ENCODE measurements at places on chromosomes 3 and 15.

DNA sequence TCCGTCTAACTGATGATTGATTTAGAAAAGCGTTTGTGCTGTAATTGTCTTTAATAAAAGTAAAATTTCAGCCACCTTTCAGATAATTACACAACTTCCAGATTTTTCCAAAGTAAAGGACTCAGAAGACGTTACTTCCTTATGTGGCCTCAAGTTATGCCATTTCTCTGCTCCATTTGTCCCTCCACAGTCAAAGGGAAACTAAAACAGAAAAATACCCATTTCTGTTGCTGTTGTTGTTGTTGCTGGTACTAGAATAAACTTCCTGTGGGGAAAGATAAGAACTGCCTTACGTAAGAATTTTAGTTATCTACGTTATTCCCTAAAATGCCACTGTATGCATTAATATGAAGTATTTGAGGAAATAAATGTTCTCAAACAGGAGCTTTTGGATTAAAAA lies 153.9 kb downstream of the P3H2 start:
- no peak for DNase-seq

DNA sequence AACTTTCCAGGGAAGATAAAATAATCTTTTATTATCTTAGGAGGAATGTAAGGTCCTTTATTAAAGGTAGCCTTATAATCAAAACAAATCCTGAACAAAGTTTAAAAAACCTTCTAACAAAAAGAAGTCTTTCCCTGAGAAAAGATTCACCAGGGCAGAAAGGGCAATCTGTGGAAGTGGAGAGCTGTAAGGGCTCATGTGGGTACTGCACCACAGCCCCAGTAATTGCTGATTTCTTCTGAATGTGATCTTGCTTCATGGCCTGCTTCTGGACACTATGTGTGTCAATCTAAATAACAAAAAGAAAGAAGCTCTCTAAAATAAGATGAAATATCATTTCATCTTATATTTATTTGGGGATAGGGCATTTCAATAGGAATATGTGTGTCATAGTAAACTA lies 1501.6 kb downstream of the OTOL1 start:
- no peak for DNase-seq

GRCh38 chr15:88623061-88623460 lies 1.9 kb downstream of the AEN start:
- no peak for DNase-seq

- peak; percentile 18 for DNase-seq
Observed at GRCh38 chr15:67884514-67885174, 44.8 kb upstream of the RNU6-1 start.

GRCh38 chr3:67419218-67419529 lies 235.2 kb downstream of the SUCLG2 start:
- no peak for DNase-seq

DNA sequence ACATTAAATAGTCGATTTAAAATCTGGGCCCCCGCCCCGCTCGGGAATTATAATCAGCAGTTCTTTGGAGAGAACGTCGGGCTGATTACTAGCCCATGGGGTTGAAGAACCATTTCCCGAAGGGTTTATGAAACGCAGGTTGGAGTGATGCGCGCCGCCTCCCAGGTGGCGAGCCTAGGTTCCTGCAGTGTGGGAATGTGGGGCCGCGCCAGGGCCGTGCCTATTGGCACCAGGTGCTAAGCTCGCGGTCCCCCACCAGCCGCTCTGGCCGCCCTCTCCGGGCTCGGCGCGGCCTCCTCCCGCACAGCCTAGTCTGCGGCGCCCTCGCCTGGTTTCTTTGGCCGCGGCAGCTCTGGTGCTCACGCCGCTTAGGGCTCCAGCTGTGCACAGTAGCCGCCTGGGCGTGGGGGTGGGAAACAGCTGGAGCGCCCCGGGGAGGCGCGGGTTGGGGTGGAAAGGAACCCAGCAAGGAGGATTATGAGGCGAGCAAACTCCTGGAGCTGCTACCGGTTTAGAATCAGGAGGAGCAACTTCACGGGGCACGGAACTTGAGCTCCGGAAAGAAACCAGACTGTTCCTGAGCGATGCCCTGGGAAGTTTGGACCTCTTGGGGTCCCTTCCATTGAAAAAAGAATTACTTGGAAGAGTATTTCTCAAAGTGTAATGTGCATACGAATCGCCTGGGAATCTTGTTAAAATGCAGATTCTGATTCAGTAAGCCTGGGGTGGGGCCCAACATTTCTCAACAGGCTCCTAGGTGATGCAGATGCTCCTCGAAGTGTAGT lies 5.6 kb upstream of the MECOM start:
- no peak for DNase-seq

DNA sequence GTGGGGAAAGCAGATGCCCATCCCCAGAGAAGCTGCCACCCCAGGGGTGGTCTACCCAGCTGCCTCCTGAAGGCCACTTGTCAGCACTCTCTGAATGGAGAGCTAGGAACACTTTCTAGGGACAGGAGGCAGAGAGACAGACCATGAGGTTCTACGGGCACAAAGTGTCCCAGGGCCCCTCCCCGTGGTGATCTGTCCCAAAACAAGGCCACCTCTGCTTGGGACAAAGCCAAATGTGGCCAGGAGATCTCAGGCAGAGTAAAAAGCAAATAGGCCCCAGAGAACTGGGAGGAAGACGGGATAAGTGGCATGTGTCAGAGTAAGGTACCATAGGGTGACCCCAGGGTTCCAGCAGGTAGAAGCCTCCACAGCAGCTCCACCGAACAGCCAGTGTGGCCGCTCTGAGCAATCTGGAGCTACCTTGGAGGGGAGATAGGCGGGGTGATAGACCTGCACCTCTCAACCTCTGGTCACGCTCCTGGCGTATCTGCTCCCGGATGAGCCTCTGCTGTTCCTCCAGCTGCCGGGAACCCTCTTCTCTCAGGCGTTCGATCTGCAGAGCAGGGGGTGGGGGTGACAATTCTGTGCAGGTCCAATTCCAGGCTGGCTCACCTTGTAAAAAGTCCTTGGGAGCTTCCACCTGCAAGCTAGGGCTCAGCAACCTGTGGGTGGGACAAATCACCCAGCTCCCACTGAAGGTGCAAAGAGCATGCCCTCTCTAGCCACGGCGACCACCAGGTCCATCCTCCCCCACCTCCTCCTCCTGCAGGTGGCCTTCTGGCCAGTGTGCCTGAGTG lies 6.2 kb downstream of the C15orf62 start:
- no peak for DNase-seq

DNA sequence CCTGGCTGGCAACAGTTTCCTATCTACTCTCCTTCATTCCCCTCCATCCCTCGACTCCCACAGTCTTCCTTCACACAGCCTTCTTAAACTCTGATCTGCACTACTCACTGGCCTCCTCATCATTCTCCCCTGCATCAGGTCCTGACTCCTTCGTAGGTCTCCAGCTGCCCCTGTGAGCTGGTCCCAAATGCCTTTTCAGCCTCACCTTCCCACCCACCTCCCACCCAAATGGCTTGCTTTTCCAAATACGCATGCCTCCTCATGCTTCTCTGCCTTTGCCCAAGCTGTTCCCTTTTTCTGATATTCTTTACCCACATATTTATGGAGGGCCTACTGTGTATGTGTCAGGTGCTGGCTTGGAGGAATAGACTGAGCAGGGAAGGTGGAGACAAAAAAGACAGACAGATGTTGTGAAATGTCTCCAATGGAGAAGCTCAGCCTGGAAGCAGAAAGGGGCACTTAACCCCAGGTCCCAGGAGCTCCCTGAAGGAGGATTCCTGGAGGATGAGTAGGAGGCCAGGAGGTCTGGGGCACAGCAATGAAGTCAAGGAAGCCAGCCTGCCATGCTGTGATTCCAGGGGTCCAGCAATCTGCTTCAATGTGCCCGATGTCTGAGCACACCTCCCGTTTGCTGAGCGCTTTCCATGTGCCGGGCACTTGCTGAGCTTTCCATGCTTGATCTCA lies 252.2 kb downstream of the SHQ1 start:
- no peak for DNase-seq

DNA sequence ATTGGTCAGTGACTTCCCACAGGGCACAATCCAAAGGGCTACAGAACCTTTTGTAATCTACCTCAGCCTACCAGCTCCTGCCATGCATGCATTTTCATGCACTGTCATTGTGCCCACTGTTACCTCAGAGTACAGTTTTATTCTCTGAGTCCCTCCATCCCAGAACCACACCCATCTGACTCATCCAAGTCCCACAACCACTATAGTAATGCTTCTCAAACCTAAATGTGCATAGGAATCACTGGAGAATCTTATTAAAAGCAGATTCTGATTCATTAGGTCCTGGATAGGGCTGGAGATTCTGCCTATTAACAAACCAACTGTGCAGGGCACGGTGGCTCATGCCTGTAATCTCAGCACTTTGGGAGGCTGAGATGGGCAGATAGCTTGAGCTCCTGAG lies 3.7 kb upstream of the B3GALNT1 start:
- no peak for DNase-seq

- no peak for DNase-seq
Observed at GRCh38 chr3:60307562-60308199, 943.6 kb downstream of the FHIT start.

- DNase-seq, result no peak
Observed at GRCh38 chr15:36643551-36643950, 64.1 kb downstream of the CDIN1 start.

DNA sequence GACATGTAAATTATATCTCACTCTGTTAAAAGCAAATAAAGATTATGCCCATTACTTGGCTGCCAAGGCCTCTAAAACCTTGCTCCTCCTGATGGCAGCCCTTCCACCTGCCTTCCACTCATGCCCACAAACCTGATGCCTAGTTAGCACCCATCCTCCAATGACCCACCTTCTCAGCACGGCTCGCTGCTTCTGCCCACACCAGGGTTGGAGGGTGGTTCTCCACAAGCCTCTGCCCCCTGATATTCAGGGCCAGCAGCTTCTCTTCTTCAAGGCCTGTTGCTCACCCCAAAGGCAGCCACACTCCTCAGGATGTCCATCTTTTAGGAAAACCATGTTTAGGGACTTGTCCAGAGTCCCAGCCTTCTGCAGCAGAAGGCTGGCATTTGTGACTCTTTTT lies 263.4 kb upstream of the TLE3 start:
- no peak for DNase-seq

GRCh38 chr3:16050641-16051467 lies 123.6 kb upstream of the GALNT15 start:
- no peak for DNase-seq

GRCh38 chr3:185021256-185021655 lies 131.6 kb downstream of the C3orf70 start:
- DNase-seq, result no peak

DNA sequence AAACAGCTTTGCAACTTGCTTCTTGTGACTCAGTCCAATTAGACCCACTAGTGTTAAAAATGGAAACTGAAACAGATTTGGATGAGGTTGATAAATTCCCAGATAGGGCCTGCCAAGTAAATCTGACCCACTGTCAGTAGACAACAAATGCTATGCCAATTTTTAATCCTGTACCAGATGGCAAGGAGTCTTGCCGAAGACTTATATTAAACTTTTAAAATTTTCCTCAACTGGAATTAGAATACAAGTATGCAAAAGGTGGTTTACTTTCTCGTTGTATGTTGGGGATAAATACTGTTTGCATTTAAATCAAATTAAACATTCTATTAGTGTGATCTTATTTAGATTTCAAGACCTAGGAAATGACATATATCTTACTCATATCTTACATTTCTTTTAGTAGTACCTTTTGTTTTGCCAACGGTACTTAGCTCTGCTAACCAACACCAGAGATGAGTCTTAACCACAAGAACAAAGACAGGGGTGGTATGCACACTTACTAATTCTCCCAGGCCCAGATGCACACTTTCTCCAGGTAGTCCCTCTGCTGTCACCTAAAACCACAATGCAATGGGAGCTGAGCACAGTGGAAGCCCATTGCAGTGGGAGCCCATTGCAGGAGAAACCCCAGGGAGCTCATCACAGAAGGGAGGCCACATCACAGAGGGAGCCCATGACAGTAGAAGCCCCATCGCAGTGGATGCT lies 77.8 kb downstream of the WWTR1 start:
- DNase-seq, result no peak

- no peak for DNase-seq
Observed at GRCh38 chr3:5035113-5035512, 55.9 kb downstream of the BHLHE40 start.

GRCh38 chr3:72229952-72230351 lies 445.0 kb upstream of the PROK2 start:
- no peak for DNase-seq

- DNase-seq, result no peak
Observed at GRCh38 chr3:154728285-154728684, 298.3 kb upstream of the GPR149 start.
